CD4-positive, alpha-beta T cell treated with Interleukin-15 for 4 hours (primary cell): ENCODE measurements at places on chromosomes 3 and 15.

GRCh38 chr3:81245043-81245442 lies 516.4 kb downstream of the GBE1 start:
- no peak for DNase-seq

DNA sequence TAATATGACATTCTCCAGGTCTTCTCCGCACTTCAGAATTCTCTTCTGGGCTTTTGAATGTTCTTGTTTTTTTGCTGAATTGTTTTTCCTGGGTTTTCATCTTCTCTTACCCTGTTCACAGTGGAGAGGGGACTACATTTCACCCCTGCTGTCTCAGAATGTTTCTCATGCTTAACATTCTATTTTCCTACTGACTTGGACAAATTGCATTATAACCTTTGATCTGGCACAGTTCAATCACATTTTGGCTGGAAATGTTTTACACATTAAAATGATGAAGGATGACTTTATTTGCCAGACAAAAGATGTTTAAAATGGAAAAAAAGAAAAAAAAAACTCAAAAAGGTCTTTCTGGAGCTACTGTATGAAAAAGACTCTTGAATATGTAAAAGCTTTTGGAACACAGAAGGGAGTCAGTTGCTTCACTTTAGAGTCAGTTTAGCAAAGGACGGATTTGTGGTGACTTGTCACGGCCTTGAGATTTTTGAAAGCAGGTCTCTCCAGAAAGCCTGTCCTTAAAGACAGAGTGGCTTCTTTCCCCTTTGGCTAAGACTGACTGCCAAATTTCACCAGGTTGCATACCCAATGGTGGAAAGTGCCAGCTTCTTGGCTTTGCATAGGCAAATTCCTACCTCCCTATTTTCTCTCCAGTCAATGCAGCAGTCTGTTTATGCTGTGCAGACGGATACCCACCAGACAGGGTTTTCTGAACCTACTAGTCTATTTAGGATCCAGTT lies 401.0 kb upstream of the TBL1XR1 start:
- DNase-seq, result no peak

- no peak for DNase-seq
Measured at GRCh38 chr3:187077537-187077936, 61.8 kb downstream of the RPL39L start.

- DNase-seq, result no peak
Measured at GRCh38 chr3:196654006-196654734, 14.7 kb downstream of the NRROS start.

DNA sequence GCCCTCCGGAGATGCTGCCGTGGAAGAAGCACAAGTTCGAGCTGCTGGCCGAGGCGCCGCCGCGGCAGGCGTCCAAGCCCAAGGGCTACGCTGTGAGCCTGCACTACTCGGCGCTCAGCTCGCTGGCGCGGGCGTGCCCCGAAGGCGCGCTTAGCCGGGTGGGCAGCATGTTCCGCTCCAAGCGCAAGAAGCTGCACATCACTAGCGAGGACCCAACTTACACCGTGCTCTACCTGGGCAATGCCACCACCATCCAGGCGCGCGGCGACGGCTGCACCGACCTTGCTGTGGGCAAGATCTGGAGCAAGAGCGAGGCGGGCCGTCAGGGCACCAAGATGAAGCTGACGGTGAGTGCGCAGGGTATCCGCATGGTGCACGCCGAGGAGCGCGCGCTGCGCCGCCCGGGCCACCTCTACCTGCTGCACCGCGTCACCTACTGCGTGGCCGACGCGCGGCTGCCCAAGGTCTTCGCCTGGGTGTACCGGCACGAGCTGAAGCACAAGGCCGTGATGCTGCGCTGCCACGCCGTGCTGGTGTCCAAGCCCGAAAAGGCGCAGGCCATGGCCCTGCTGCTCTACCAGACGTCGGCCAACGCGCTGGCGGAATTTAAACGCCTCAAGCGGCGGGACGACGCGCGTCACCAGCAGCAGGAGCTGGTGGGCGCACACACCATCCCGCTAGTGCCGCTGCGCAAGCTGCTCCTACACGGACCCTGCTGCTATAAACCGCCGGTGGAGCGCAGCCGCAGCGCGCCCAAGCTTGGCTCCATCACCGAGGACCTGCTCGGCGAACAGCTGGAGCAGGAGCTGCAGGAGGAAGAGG lies 1.3 kb downstream of the FAM43A start:
- DNase-seq, result no peak

GRCh38 chr3:183044547-183045229 lies 54.6 kb downstream of the MCCC1 start:
- DNase-seq, result no peak

- DNase-seq, result no peak
Measured at GRCh38 chr3:24242012-24242698, 252.5 kb downstream of the THRB start.

DNA sequence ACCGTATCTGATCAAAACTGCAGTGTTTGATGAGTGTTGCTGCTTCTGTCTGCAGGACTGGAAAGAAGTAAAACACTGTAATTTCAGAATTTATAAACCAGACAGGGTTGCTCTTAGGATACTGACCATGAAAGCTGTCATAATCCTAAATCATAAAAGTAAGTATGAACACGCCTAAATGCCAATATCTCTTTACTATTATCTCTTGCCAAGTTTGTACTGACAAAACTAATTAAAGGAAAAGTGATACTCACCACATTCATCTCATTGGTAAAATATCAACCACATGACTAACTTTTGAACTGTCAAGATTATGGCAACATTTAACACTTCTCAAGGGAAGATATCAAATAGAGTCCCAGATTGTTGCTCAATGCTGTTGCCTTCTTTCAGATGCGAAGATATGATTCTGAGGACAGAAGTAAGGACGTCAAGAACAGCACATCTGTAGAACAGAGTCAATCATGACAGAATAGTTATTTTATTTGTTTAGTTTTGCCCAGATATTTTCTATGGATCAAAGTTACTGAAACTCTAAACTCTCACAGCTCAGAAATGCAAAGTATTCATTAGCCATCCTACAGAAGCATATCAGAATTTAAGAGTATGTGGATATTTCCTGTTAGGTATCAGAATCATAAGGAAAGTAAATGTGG lies 61.4 kb upstream of the COL8A1 start:
- DNase-seq, result no peak

DNA sequence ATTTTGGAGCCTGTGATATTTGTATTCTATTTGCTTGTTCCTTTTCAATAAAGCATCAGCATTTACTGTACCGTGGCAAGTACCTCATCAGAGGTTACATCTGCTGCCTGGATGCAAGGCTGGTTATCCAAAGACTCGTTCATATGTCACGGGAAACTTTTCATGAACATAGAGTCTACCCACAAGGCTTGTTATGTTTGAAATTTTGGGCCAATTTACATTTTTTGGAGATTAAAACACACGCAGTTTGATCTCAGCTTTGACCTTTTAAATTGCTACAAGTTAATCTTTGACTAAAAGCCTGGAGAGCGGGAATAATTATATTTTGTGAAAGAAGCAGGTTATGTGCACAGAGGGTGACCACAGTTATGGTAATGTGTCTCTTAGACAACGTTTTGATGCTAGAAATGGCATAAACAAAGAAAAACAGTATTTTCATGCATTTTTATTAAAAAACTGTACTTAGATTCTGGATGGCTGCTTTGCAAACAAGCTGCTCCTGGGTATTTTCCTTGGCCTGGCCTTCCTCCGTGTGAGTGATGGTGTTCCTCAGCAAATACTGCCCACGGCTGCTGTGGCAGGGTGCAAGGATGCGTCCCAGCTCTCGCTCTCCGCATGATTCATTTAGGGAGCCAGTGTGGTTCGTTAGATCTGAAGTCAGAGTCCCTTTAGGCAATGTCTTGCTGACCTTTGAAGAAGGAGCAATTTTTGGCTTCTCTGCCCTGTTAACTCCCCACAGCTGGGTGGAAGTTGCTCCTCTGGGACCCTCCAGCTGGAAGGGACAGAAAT lies 27.1 kb downstream of the CHST2 start:
- no peak for DNase-seq

GRCh38 chr3:55904716-55905115 lies 417.6 kb upstream of the WNT5A start:
- DNase-seq, result no peak

DNA sequence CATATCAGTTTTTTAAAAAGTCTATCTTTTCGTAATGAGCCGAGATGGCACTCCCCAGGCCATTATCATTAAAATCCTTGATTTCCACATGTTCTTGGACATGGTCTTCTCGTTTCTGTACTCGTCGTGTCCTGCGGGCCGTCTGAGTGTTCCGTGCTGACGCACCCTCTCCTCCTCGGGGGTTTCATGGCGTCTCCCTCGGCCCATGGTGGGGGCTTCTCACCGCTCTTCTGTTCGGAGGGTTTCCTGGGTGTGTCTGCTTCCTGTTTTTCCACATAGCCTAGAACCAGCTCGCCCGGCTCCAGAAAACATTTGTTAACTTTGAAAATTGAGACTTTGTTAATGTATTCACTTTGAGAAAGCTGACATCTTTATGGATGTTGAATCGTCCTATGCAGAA lies 92.7 kb downstream of the VGLL4 start:
- no peak for DNase-seq

DNA sequence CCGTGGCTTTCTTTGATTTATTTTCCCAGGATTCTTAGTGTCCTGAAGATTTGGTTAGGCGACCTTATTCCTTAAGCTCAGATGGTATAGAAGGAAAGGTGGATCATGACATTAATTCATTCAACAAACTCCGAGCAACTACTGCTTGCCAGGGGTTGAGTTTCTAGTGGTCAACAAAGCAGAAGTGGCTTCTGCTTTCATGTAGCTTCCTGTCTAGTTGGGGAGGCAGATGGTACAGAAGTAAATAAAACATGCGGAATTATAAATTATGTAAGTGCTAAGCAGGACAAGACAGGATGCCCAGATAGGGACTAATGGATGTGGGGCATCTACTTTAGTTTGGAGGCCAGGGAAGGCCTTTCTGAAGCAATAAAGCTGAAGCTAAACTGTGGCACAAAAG lies 15.6 kb downstream of the EEFSEC start:
- DNase-seq, result no peak

DNA sequence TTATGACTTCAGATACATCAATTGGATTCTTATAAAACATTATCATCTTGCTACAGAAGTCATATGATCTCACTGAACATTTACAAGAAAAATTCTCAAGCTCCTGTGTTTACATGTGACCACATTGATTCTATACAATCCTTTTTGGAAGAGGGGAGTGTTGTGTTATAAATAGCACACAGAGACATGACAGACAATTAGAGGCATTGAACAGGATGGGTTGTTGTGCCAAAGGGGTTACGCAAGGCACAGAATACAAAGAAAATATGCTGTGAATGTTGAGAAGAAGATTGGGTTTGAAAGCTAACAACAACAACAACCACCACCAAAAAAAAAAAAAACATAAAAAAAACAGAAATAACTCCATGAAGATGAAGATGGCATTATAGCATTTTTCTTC lies 32.5 kb upstream of the TBL1XR1 start:
- DNase-seq, result no peak

DNA sequence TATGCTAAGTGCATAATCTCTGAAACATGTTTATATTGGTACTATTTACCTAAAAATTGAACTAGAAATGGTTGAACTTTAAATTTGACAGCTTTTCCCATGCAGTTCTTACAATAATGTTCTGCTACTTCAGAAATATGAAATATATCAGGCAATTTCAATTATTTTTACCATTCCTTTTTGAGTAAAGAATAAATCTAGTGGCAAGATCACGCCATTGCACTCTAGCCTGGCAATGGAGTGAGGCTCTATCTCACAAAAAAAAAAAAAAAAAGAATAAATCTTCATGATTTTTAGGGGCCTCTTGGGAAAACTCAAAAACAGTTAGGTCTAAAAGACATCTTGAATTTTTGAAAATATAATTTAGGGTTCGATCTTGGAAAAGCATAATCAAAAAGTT lies 10.6 kb upstream of the DNAAF4 start:
- DNase-seq, result no peak

- no peak for DNase-seq
Measured at GRCh38 chr3:78839693-78840092, 928.1 kb downstream of the ROBO1 start.

GRCh38 chr15:39438799-39439592 lies 141.9 kb upstream of the THBS1 start:
- DNase-seq, result no peak

DNA sequence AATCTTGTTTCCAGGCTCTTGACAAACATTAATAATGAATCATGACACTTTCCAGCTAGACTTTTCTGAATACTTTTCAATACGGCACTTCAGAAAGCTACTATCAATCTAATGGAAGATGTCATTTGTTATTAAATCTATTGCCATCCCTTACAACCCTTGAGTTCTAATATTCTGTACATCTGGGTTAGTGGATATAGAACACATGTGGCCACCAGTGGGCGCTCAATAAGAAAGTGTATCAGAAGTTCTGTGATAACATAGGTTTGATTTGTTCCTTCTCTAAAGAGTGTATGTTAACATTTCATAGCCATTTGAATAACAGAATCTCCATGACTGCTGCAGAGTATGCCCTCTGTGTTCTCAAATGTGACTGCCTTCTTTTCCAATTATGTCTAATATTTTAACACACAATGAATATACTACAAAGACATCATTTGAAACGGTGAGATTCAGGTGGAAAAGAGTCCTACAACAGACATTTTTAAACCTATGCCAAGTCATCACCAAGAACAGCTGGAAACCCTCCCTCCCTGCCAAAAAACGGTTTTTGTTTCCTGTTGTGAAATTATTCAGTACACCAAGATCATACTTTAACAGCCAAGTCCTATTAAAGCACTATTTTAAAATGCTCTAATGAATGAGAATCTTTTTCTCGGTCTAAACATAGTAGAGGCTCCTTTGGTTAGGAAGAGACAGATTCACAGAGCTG lies 22.2 kb downstream of the ALDH1A2 start:
- DNase-seq, result peak; percentile 7

GRCh38 chr15:29233566-29233965 lies 36.1 kb downstream of the NSMCE3 start:
- DNase-seq, result no peak

DNA sequence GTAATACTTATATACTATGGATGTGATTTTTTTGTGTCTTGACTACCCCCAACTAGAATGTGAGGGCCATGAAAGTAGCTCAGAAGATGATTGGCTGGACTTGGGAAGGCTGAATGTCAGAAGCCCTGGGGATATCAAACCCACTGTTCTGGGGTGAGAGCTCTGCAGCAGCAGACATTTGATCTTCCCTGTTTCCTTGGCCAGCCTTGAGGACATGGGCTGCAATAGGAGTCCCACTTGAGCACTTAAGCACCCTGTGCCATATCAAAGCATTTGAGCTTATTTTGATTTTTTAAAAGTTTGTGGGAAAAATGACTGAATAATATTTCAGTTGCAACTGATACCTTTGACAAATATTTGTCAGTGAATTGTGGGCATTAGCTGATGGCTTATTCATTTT lies 21.7 kb downstream of the GTF2E1 start:
- no peak for DNase-seq

DNA sequence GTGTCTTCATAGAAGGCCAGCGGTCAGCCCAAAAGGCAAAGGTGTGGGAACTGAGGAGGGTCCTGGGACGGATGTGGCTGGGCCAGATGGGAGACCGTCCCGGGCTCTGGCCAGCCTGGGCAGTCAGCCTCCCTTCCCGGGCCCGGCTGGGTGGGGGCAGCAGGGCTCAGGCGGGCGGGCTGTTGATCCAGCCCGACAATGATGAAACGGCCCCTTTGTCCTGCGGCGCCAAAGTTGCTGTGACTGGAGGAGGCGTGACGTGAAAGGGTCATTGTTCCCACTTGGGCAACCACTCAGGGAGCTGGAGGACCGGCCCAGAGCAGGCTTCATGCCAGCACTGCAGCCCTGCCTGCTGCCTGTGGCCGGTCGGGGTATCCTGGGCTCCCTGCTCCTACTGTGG lies 16.5 kb downstream of the DUSP7 start:
- DNase-seq, result no peak

GRCh38 chr15:66964111-66964738 lies 101.2 kb upstream of the SMAD3 start:
- no peak for DNase-seq
